LHCN-M2 (cell line): ENCODE measurements at places on chromosomes 3 and 15.

GRCh38 chr3:150414959-150415358, 6.9 kb downstream of the TSC22D2 start:
- DNase-seq = no peak

DNA sequence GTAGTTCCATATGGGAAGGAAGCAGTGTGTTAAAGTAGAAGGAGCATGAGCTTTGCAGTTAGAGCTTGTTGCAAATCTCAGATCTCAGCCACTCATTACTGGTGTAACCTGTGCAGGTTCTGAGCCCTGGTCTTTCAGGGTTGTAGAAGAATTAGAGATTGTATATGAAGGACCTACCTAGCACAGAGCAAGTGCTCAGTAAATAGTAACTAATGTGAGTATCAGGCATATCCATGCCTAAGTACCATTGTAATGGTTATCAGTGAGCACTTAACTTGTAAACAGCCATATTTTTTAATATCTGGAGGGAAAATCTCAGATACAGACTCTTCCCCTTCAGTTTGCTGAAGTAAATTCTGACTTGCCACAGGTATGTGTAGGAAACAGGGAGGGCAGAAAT, 59.3 kb downstream of the MAP6D1 start:
- no peak for DNase-seq

GRCh38 chr3:195185583-195185982, 85.4 kb downstream of the XXYLT1 start:
- no peak for DNase-seq

DNA sequence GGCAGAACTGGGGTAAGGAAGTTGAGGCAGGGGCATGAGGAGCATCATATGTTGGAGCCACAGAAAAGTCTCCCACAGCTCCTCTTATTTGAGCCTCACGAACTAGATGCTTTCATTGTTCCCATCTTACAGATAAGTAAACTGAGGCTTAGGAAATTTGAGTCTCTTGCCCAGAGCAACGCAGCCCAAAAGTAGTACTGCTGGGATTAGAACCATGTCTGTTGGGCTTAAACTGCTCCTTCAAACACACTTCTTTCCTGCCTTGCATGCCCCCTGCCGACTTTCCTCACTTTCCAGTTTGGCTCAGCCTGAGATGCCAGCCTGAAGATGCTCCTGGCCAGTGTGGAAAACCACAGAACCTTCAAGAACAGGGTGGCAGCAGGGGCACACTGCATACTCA, 43.1 kb upstream of the SLC6A6 start:
- no peak for DNase-seq
